GM12865 (cell line): ENCODE measurements at places on chromosomes 2 and 18.
A peak's percentile ranks its signal among the peaks of the same experiment; 100 is the strongest.

GRCh38 chr2:186835628-186836027, 13.3 kb downstream of the ZSWIM2 start:
- DNase-seq, result no peak

DNA sequence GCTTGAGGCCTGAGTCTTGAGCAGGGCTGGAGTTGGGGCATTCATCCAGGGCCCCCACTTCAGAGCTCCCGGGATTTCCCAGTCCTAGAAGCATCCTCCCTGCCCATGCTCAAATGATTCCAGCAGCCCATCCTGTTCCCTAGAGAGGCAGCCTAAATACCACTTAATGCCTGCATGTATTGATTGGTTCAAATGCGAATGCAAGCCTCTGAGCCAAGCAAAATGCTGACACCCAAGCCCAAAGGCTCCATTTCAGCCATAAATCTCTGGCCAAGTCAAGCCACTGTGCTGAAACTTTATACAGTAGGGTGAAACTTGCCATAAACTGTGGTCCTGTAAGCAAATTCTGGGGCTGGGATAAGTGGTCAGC, 279.8 kb downstream of the CLIP4 start:
- DNase-seq, result no peak

DNA sequence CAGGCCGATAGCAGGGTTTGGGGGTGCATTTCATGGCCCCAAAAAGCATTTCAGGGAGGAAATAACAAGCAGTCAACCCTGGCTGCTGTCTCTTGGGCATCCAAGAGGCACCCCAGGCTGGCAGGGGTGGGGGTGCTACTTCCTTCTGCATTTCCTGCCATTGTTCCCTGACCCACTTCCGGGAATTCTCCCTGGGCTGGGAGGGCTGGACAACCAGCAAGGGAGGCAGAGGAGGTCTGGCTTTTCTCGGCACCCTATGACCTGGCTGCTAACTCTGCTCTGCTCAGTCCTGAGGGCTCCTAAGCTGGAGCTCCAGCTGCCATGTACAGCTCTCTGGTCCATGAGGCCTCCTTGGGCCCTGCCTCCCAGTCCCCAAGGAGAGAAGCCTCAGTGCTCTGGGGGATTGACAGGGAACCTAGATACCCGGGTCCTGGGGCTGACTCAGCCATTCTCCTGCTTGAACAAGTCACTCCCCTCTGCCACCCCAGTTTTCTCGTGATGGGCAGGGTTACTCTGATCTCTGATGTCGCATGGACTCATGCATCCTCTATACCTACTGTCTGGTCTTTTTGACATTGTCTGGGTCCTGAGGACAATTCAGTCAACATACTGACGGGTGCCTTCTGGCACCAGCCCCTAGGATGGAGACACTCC, 47.2 kb downstream of the DYSF start:
- DNase-seq, result no peak

GRCh38 chr2:193806088-193806774, 1611.5 kb upstream of the TMEFF2 start:
- no peak for DNase-seq

- no peak for DNase-seq
Measured at GRCh38 chr2:198662905-198663304, 794.8 kb downstream of the SATB2 start.

DNA sequence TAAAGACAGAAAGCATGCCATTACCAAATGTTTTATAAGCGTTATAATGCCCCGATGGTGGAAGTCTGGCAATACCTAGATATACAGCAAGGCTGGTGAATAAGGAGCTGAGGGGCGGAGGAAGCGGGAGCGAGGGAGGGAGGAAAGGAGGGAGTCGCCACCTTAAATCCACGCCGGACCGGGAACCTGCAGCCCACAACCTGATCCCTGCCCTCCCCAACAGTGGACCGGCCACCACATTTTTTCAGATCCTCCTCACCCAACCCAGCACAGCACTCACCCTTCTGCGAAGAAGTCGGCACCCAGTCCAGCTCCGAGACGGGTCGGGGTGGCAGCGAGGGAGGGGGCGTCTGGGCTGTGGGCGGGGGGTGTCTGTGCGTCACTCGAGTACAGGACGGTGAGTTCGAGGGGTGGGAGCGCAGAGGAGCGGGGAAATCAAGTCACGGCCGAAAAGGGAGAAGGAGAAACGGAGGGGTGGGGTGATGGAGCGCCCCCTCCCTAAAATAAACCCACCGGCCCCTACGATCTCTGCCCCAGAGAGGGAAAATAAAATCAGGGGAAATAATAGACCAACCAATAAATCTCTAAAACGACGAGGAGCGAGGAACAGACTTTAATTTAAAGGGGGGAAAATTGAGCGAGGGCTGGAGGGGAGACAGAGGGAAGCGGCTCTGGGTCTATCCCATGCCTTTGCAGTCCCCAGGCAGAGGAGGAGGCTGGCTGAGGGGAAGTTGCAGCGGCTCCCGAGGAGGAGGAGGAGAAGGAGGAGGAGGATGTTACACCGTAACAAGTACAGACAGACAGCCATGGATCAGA, 96.5 kb upstream of the SERTAD2 start:
- DNase-seq, result peak; percentile 46

DNA sequence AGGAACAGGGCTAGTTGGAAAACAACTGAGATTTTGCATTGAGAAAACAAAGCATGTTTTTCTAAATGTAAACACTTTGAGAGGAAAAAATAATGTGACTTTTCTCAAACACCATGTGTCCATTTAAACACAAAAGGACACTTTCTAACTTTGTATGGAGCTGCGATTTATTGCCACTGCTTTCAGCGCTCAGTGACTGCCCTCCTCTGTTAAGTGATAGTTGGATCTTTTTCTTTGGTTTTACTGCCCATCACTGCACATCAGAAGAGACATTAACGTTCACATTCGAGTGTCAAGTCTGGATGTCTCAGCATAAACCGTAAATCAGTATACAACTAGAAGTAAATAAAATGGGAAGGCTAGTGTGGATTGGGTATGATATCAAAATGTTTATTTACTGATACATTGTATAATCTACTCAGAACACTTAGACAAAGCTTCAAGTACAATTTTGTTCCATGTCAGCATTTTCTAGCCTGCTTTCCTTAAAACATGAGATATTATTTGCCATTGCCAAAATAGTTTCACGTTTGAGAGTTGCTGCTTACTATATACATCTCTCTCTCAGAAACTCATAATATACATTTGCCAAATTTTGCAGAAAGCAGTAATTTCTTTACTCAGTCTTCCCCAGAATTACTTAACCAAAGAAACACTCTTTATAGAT, 237.6 kb downstream of the IKZF2 start:
- DNase-seq, result no peak

DNA sequence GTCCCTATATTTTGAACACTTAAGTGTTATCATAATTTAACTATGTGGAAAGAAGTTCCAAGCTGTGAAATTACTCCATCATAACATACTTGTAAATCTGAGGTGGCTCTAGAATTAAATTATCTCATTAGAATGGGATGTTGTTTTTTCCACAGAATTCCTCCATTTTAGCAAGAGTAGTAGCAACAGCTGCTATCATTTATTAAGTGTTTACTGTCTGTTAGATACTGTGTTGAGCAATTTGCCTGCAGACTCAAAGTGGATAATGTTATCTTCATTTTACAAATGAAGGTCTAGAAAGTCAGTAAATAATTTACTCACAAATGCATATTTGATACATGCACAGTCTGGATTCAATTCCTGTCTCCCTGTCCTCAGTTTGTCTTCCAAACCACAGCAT, 504.8 kb upstream of the NRP2 start:
- DNase-seq, result no peak

GRCh38 chr18:74356959-74357358, 41.3 kb downstream of the C18orf63 start:
- no peak for DNase-seq
